Stimulated activated CD8-positive, alpha-beta memory T cell treated with anti-CD3 and anti-CD28 coated beads, Interleukin-4, amount 100 ng/mL, for 4 hours (primary cell): ENCODE measurements at places on chromosomes 2 and 18.

- no peak for DNase-seq
Measured at GRCh38 chr2:200788121-200788718, 23.5 kb upstream of the BZW1 start.

DNA sequence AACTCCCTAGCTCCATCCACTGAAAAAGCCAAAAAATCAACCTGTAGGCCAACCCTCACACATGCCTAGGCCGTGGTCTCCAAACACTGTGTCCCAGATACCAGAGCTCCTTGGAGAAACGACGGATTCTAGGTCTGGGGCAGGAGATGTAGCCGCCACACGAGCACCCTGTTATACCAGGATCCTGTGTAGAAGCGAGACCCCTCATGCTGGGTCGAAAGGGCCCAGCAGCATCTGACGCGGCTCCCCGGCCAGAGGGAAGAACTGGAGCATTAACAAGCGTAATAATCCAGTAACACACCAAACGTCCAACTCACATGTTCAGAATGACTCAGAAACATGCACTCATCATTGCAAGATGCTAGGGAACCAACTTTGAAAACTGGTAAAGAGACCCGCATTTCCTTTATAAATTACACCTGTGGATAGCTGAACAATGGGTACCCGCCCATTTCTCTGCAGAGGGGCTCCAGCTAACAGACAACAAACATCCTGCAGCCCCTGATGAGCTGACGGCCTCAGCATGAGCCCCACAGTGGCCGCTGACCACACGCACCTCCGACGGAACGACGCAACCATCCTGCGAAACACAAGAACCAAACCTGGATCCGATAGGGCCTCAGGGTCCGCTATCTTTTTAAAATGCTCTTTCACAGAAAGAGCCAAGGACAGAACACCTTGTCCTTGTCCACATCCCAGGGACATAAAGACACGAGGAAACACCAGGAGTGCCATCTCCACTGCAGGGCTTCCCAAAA is 14.2 kb downstream of the SLC66A2 start:
- no peak for DNase-seq

DNA sequence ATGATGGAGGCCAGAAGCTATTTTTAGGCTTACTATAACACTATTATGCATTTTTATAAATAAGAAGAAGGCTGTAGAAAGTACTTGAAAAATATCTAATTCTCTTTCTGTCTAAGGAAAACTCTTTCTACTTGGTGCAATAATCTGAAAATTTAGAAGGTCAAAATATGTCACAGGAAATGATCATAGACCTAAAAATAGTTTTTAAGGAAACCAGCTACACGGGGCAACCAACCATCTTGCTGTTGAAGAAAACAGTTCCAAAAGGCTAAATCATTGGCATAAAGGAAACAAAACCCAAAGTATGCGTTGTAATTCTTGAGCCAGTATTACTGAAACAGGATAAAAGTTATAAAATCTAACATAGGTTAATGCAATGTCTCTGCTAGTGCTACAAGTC is 40.2 kb downstream of the SOCS6 start:
- no peak for DNase-seq

GRCh38 chr2:61257446-61257845 is 95.5 kb downstream of the C2orf74 start:
- no peak for DNase-seq

DNA sequence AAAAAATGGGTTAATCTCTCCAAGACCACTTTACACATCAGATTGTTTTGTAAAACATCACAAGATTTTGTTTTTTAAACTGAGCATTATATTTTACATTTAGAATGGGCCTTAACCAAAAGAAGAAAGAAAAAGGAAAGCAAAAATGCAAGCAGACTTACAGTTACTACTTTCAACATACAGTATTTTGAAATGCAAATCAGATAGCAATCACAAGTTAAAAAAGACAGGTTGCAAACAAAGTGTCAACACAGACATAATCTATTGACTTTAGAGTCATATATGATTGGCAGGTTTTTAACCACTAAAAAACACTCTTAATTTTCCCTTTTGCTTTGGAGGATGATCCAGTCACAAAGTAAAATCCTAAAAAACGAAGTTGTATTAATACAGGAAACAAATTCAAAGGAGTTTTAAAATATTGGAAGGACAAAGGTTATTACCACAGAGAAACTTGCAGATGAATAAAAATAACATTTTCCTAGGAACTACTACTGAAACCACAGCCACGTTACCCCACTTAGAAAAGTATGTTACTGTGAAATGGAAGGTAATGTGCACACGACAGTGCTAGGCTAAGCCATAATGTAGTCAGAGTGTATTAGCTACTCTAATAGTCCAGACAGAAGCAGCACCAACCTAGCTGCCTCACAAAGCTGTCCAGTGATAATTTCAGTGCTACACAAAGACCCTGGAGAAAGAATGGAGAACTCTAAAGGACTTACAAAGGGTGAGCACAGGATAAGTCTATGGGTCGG is 22.9 kb downstream of the DARS1 start:
- no peak for DNase-seq

DNA sequence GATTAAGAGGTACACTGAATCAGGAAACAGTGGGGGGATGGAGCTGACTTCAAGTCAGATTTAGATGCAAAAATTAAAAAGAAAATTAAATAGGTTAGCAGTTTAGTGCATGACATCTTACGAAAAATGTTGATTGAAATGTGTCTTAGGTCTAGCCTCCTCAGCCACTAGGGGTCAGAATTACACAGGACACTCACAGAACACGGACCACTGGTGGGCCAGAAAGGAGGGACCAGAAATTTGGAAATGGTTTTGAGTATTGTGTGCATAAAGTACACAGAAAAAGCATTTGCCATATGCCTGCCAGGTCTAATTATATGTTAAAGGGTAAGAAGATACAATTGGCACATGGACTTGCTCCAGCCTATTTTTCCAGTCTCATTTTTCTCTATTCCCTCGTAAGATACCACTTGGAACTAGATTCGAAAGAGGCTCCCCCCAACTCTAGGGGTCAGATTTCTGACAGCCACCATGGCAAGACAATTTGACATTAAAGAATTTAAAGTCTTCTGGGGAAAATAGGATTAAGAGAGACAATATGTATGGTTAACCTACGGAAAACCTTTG is 550.2 kb upstream of the SETBP1 start:
- DNase-seq, result no peak
